ENCODE measurements at places on chromosomes 4 and X.

- no peak for DNase-seq
These were observed 164.0 kb downstream of the TMEM47 start for GRCh38 chrX:34493086-34493485.

DNA sequence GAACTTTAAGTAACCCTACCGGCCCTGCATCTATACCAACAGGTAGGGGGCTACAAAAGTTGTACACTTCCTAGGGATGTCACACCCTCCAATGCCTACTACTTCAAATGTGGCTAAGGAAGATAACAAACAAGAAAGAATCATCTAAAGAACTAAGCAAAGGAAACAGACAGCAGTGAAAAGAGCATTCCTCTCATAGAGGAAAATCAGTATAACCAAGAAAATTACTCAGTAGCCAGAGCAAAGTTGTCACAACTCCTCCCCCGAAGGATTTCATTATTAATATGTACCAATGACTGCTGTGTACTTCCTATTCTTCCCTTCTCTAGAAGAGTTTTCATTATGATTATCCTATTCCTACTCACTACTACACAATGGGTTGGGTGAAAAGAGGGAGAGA lies 12.6 kb downstream of the ANKRD17 start:
- DNase-seq, result no peak

GRCh38 chr4:152929888-152930287 lies 6.2 kb upstream of the FHDC1 start:
- no peak for DNase-seq

GRCh38 chr4:3108211-3108610 lies 33.7 kb downstream of the HTT start:
- DNase-seq, result no peak

DNA sequence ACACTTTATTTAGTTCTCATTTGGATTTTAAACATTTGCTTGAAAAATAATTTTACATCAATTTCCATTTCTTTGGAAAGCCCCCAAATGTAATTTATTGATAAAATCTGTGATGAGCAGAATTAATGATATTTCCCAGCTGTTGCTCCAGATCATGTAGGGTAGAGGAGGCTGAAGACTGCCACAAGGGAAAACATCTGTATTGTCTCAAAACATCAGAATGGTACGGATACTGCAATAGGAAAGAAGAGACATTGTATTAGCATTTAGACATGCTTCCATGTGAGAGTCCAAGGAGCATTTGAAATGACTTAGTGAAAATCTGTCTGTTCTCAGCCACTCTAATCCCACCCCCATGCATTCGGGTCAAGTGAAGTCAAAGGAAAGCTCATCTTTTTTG lies 14.4 kb downstream of the ADH1A start:
- no peak for DNase-seq

DNA sequence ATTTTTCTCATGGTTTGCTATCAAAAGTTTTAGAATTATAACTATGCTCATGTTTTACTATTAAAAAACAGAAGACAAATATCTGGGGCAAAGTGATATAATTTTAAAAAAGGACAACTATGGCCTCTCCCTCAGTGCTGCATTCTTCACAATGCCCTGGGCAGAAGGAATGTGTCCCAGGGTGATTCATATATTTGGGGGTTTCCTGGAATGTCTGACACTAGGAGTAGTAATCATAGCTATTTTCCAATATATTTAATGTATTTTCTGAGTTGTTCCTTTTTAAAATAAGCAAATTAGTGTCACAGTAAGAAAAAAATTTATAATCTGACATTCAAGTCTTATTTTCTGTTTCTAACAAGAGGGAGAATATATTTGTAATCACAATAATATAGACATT lies 281.7 kb downstream of the UNC5C start:
- DNase-seq, result no peak
